ENCODE measurements at places on chromosomes 7 and 10. TPM values are rescaled to one million over a fixed set of nuclear protein-coding genes. Genes with fewer than 3 reads are reported as not detected.

DNA sequence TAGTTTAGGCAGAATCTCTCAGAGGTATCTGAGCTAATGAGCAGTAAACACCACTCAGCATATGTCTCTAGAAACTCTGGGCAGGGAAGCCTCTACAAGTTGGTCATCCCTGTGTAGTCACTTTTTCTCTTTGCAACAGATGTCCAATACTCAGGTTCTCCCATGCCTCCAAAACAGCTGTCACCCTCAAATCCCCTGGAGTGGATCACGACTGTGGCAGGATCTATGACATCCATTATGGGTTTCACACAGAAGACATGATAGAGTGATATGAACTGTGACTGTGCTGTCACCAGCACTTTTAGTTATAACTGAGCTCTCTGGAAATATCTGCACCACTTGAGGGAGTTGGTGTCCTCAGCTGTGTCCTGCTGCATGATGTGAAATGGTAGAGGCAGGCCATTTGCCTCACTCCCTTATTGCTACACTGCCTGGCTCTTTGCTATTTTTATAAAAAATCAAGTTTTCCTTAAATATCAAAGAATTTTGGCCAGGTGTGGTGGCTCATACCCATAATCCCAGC lies 24.1 kb upstream of the ZNRF2 start:
- H3K27me3 ChIP-seq = no peaks in the 10 kb centered on the region
- H3K4me1 ChIP-seq = no peaks in the 10 kb centered on the region
- no peak overlapping the region for H3K27ac ChIP-seq

The TAS2R41 gene
- total RNA-seq = not detected

The MYL7 gene
- total RNA-seq = not detected

DNA sequence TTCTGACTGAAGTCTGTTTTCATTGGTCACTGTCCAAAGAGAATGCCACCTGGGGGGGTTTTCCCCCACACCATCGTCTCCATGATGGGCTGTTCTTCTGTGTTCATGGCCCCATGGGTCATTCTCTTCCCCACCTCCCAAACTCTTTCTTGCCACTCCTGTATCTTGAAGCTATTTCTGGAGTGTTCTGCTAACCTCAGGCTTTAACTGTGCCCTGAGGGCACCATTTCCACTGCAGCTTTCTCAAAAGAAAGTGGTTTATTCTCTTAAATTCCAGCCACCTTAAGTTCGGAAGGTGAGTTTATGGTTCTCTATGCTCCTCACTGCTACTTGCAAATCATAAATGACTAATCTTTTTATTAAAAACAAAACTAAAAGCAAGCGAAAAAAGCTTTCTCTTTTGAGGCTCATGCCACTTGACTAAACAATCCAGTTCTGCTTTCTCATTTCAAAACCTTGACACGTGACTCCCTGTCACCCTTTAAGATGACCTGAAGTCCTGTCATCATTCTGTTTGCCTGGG lies 7.4 kb upstream of the APBB1IP start:
- peak overlapping the region; percentile 43 for H3K4me3 ChIP-seq
- peak overlapping the region; percentile 92 for H3K27ac ChIP-seq
- peaks cover 29% of the 10 kb centered on the region for H3K4me1 ChIP-seq
- peak; percentile 46 for DNase-seq

DNA sequence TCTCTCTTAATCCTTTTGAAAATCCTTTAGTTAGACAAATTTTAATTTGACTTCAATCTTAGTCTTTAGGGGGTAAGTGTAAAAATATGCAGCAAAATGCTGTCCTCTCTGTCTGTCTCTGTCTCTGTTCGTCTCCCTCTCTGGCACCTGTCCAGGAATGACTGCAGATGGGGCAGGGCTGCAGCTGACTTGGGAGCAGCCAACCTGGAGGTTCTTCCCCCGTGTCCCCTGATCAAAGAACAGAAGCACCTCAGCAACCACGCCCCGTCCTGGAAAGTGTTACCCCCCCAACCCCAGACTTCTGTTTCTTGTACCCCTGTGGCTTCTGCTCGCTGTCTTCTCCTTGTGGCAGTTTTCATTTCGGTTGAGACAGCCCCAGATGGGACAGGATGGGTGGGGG lies 141.6 kb upstream of the NPS start:
- no peak for DNase-seq
- no peaks in the 10 kb centered on the region for H3K4me1 ChIP-seq
- H3K27ac ChIP-seq = no peak overlapping the region

Data from activated CD4-positive, alpha-beta T cell treated with anti-CD3 and anti-CD28 coated beads for 36 hours (primary cell).